A549 (cell line): ENCODE measurements at places on chromosomes 16 and 17. TPM values are rescaled to one million over a fixed set of nuclear protein-coding genes. Genes with fewer than 3 reads are reported as not detected.

ZNF205 gene
- polyA plus RNA-seq, result 8.5 to 9.6 TPM (median 9.2 TPM) in 3 replicates

TEKT1 gene
- polyA plus RNA-seq, result not detected in 3 replicates

NEUROD2 gene
- not detected in 3 replicates for polyA plus RNA-seq

SMIM5 gene
- polyA plus RNA-seq, result 0.15 to 0.33 TPM (median 0.20 TPM) in 3 replicates

APRT gene
- 252 to 259 TPM (median 258 TPM) in 3 replicates for polyA plus RNA-seq

PYY gene
- not detected in 3 replicates for polyA plus RNA-seq

NXPH3 gene
- polyA plus RNA-seq, result 0.17 to 0.30 TPM (median 0.20 TPM) in 3 replicates

TBC1D28 gene
- polyA plus RNA-seq, result not detected in 3 replicates

GRCh38 chr17:5286846-5287245 lies 4.8 kb downstream of the RABEP1 start:
- no peak for DNase-seq

DNA sequence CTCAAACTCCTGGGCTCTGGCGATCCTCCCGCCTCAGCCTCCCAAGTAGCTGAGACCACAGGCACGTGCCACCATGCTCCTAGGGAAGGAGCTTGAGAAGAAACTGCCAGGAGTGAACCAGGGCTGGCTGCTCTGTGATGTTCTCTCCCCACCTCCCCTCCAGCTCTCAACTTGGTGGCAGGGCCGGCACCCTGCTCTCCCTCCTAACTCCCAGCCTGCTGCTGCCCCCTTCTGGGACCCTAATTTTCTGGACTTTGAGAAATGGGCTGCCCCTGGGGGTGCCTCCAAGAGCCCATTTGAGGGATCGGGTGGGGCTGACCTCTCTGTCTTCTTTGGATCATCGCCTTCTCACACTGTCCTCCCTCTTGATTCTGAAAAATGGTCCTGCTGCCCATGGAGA lies 14.9 kb upstream of the STAT3 start:
- no peak for DNase-seq

GRCh38 chr16:31711344-31711845 lies 162.2 kb upstream of the ZNF267 start:
- no peak for DNase-seq

DNA sequence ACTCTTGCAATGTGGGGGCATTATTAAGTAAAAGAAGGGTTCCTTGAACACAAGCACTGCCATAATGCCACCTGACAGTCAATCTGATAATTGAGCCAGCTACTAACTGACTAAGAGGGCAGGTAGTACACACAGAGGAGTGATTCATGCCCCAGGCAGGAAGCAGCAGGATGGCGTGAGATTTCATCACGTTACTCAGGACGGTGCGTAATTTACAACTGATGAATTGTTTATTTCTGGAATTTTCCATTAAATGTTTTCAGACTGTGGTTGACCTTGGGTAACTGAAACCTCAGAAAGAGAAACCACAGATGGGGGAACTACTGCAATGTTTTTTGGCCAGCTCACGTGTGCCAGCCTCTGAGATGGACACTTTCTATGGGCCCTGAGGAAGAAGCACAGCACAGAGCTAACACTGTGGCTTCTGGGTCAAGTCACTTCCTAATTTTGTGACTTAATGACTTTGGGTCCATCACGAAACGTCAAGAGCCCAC lies 46.7 kb downstream of the C17orf67 start:
- peak; percentile 27 for DNase-seq

DNA sequence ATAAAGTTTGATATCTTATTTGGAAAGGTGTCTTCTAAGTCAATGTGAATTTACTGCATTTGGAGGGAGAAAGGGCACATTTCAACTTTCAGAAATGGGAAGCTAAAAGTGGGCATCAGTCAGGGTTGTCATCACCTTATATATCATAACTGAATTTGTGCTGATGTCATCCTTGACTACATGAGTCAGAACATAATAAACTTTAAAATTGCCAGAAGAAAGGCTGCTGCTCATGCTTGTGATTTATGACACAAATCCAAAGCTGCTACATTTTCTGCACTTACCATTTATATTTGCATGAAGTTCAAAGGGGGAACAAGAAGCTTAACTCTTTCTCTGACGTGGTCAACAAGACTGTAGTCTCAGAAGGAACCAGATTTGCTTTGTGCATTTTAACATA lies 196.6 kb downstream of the UTP18 start:
- no peak for DNase-seq

DNA sequence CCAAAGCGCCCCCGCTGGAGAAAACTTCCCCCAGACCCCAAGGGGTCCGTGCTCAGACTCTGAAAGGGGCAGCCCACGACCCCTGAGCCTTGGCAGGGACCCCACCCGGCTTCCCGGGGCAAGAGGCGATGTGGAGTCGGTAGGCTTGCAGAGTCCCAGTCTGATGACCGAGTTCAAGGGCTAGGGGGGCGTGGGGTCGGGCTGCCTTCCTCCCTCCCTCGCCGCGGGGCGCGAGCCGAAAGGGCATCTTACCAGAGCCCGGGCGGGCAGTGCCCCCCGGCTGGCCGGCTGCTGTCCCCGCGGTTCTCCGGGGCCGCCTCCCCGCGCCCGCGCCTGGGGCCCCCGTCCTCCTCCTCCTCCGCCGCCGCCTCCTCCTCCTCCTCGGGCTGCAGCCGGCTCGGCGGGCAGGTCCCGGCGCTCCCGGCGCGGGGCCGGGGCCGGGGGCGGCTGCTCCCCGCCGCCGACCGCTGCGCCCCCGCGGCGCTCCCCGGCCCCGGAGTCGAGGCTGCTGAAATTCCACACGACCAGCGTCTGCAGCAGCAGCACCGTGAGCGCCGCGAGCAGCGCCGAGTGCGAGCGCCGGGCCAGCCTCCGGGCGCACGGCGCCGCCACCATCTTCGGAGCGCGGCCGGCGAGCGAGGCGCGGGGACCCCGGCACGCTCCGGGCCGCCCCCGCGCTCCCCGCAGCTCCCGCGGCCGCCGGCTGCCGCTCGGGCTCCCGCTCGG lies 415 bp downstream of the XYLT1 start:
- DNase-seq, result no peak

- DNase-seq, result no peak
Observed at GRCh38 chr16:2497116-2497630, 16.6 kb upstream of the ATP6V0C start.

GRCh38 chr16:64004116-64004515 lies 1117.7 kb downstream of the CDH11 start:
- no peak for DNase-seq

GRCh38 chr17:11239379-11239970 lies 1.5 kb upstream of the SHISA6 start:
- DNase-seq, result no peak

DNA sequence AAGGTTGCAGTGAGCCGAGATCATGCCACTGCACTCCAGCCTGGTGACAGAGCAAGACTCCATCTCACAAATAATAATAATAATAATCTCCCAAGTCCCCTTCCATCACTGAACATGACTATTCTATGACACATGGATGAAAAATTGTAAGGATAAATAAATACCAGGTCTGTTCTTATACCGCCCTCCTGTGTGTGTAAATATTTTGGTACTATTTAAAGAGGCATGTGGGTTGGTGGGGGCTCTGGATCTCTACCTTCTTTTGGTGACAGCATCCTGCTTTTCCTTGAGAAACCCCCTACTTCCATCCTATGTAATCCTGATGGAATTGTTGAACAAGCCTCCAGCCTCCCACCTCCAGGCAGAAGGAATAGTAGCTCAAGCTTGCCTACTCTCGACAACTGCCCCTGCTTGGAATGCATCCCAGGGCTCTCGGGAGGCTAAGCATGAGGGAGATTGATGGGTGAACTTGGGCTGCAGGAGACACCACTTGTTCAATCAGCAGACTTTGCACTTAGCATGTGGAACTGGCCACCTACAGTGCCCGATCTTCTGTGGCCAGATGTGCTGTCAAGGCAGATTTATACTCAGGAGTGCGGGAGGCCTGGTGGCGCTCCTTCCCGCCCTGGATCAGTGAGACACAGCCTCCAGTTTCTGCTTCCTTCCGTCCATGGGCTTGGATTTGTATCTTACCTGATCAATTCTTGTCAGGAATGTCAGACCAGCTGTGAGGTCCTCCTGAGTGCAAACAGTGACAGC lies 287.4 kb downstream of the SLC39A11 start:
- no peak for DNase-seq

- no peak for DNase-seq
Observed at GRCh38 chr17:49512296-49513043, 17.4 kb downstream of the NGFR start.

DNA sequence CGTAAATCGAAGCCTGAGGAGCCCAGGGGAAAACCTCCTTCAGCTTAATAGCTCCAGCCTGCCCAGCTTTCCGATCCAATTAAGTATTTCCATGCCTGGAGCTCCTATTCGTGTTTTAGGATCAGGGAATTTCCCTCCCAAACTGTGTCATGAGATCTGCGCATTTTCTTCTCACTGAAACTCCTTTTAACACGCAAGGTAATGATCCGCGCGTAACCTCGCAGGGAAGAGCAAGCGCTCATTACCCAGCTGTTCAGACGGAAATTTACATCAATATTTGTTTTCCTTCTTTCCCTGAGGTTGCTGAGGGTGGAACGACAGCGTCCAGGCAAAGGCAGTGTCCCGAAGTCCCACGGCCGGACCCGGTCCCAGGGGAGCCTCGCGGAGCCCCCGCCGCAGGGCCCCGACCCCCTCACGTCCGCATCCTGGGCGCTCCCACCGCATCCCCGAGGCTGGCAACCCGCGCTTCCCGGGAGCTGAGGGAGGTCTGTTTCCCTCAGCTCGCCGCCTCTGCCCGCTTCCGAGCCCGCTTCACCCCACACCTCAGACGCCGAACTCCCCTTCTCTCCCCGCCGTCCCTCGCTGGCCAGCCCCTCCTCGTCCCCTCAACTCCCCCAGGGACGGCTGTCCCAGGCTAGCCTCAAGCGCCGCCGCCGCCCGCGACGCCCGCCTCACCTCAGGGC lies 415 bp downstream of the ABCA5 start:
- peak; percentile 6 for DNase-seq

GRCh38 chr16:76796416-76796815 lies 394.6 kb upstream of the MON1B start:
- no peak for DNase-seq

GRCh38 chr17:45867171-45867570 lies 22.5 kb downstream of the SPPL2C start:
- no peak for DNase-seq

DNA sequence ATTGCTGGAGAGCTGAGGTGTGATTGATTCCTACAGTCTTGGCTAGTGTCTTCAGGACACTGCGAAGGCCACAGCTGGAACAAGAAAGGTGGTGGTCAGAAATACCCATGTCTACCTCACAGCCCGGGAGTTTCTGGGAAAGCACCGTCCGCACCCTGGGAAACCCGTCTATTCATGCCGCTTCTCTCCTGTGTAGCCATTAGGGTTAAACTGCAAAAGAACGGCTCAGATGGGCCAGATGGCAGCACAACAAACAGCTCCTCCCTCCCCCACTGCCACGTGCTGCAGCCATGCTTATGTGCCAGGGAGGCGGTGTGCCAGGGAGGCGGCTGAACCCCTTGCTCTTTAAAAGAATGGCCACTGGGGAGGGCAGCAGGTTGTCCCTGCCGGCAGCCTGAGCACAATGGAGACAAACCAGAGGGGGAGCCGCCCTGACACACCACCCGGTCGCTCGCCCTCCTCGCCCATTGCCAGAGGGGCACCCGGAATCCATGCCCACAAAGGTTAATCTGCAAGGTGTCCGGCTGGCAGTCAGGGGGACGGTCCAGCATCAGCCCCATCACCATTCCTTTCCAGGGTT lies 65.2 kb downstream of the CYTH1 start:
- peak; percentile 85 for DNase-seq

GRCh38 chr17:73851091-73851490 lies 206.8 kb upstream of the SDK2 start:
- no peak for DNase-seq

GRCh38 chr16:2046893-2047329 lies 723 bp downstream of the NTHL1 start:
- no peak for DNase-seq

DNA sequence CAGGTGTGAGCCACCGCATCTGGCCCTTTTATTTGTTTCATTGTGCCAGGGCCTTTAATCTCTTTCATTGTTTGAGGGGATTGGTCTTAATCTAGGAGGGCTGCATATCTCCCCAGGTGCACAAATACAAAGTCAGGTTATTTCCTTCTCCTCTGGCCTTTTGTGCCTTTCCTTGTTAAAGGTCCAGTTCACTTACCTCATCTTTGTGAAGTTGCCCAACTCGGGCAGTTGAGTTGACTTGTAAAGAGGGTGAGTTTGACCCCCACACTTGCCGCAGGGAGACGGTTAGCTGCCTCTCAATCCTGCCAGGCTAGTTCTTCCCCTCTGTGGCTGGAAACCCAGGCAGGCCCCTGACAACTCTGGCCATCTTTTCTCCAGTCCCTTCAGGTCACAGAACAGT lies 33.4 kb downstream of the TMEM92 start:
- no peak for DNase-seq

DNA sequence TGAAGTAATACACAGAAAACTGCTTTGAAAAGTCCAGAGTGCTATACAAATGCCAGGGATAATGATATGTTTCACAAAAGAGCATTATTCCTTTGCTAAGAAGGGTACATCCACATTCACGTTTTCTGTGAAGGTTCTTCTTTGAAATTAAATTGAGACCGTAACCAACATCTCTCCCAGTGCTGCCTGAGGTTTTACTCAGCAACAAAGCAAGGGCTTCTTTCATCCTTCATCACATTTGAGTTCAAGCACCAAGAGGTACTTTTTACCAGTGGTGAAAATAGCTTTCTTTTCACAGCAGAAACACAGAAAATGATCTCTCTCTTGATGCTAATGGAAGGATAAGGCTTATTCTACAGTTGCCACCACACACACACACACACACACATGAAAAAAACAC lies 113.3 kb downstream of the TOX3 start:
- no peak for DNase-seq

DNA sequence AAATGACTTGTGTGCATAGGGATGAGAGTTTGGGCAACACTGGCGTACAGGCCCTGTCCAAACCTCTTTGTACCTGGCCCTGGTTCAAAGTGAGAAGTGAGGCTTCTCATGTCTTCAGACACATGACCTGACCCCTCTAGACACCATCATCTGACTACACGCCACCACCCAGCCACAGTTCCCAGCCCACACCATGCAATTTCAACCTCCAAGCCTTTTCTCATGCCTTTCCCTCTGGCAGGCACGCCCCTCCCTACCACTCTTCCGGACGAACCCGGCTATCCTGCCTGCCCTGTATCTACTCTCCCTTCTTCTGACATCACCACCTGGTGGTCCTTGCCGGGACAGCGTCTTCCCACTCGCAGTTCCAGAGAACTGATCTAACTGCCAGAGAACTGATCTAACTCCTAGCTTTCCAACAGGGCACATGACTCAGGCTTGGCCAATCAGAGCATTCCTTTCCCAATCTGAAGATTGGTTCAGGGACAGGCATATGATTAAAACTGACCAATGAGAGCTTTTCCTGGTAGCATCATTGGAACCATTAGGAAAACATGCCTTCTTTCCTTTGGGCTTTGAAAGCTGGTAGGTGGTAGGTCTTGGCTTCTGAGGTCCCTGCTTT lies 27.1 kb upstream of the IL21R start:
- DNase-seq, result peak; percentile 87

DNA sequence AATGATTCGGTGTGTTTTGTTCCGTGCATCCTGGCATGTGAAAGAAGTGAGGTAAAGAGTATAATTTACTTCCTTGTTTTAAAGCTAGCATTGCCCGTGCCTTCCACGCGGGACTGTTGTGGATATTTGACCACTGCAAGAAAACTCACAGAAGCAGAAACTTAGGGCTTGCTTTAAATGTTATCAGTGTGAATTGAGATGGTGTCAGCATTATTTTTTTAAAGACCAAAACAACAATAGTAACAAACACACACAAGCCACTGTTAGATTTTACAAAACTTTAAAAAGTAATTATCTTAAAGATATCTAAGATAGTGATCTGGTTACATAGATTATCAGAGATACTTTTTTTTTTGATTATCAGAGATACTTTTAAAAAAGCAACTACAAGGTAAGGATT lies 47.4 kb downstream of the WWOX start:
- DNase-seq, result no peak
